ENCODE measurements at places on chromosomes 7 and 10.

DNA sequence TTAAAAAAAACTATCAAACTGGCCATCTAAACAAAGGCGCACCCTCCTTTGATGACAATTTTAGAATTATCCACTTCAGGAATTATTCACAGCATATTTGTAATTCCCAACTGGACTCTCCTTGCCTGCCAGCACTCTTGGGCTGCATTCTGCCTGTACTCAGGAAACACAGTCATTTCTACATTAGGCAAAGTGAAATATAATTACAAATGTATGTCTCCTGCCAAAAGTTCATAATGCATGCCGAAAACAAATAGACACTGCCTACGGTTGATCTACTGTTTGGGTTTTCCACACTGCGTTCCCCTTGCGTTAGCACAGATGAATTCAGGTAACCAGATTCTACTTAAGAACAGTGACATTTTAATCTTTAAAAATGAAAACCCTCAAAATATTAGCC is 1.9 kb downstream of the HGF start:
- DNase-seq, result no peak

DNA sequence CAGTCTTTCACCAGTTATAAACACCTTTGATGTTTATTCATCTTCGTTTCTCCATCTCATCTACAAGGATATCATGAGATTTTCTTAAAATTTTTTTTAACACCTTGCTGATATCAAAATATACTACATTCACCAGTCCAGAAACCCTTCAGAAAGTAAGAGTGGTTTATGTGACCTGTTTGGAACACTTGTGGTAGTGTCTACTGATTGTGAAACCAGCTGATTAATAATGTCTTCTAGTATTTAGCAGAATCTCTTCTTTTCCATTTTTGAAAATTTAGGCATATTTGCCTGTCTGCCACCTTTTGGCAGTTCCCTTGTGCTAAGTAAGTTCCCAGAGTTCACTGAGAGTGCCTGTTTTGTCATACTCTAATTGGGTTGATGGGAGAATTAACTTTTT is 18.5 kb downstream of the DLD start:
- no peak for DNase-seq

- DNase-seq, result peak; percentile 4
Observed at GRCh38 chr10:132175907-132176581, 10.7 kb upstream of the DPYSL4 start.

DNA sequence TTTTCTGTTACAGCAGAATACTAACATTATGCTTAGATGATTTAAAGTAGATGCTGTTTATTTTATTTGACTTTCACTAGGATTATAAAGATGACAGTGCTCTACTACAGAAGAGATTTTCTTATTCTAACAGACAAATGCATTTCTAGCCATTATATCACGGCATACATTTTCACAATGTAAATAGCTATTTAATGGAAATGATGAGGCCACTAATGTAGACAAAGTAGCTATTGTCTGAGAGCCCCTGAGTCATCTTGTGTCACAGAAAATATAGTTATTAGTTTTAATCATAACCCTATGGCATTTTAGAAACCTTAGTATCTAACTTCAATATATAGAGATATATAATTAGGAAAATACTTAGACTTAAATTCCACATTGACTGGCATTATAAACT is 158.0 kb upstream of the AHR start:
- no peak for DNase-seq

- DNase-seq, result no peak
Observed at GRCh38 chr10:13909516-13910258, 322.9 kb downstream of the PRPF18 start.

DNA sequence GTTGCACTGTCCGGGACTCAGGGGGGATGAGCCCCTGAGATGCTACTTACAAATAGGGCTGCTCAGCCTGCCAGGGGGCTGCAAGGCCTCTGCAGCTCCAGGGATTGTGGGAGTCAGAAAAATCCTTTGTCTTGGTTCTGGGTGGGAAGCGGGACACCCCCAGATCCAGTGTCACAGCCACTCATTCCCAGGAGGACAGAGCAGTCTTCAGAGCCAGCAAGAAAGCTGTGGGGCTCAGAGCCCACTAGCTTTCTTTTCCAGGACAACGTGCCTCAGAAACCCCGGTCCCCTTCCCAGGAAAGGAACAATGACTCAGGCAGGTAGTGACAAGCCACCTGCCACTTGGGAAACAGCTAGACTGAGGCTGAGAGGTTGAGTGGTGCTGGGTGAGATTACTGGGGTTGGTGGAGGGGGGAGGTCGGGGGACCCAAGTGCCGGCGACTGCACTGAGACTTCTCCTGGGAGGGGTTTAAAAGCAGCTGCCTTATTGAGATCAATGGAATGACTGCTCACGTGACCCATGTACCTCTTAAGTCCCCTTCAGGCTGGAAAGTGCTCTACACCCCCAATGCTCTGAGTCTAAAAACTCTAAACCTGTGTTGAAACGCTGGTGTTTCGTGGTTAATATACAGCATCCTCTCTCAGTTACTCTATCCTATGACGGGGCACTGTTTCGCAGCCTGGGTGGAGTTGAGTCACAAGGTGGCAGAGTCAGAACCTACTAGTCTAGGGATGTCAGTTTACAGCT is 123.6 kb downstream of the UBE2H start:
- peak; percentile 55 for DNase-seq

DNA sequence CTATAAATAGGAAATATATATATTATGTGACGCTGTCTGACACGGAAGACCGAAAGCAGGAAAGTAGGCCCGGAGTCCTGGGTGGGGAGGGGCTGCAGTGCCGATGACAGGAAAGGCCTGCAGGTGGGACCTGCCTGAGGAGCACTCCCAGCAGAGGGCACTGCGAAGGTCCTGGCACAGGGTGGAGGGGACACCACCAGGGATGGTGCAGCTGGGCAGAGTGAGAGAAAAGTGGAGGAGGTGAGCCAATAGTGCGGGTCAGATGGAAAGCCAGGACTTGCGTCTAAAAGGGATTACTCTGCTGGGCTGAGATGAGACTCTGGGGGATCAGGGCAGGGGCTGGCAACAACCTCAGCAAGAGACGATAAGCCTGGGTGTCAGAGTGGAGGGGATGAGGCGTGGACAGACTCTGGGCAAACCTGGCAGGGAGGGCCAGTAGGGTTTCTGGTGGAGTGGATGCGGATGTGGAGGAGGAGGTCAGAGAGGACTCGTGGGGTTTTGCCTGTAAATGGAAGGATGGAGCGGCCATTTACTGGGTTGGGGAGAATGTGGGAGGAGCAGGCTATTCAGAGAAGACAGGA is 118.2 kb upstream of the ZNF746 start:
- DNase-seq, result peak; percentile 20

- no peak for DNase-seq
Observed at GRCh38 chr7:89247207-89247606, 451.7 kb upstream of the TEX47 start.

DNA sequence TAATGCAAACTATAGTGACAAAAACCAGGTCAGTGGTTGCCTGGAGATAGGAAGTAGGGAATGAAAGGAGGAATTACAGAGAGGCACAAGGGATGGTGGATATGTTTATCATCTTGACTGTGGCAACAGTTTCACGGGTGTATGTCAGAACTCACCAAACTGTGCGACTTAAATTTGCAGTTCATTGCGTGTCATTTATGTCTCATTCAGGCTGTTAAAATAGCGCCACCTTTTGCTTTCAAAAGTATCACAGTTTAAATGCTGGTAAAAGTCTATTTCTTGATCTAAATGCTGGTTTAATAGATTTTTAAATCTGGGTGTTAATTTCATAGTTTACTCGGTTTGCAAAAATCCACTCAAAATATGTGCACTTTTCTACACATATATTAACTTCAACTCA is 51.0 kb downstream of the PTTG1IP2 start:
- no peak for DNase-seq

GRCh38 chr10:1168763-1169162 is 112.6 kb downstream of the WDR37 start:
- no peak for DNase-seq

DNA sequence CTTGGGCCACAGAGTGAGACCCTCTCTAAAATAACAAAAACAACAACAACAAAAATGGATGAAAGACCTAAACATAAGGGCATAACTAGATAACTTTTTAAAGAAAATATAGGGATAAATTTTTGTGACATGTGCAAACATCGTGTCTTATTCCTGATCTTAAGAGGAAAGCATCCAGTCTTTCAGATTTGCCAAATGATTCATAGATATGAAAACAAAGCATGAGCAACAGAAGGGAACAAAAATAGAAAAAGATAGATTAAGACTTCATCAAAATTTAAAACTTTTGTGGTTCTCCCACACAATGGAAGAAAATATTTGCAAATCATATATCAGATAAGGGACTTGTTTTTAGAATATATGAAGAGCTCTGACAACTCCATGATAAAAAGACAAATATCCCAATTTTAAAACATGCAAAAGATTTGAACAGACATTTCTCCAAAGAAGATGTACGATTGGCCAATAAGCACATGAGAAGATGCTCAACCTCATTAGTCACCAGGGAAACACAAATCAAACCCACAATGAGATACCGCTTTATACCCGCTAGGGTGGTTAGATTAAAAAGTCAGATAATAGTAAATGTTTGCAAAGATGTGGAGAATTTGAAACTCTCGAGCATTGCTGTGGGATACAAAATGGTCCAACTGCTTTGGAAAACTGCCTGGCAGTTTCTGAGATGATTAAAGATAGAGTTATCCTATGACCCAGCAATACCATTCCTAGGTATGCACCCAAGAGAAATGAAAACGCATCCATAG is 20.3 kb downstream of the PPIF start:
- DNase-seq, result no peak

- no peak for DNase-seq
Observed at GRCh38 chr10:26557641-26558014, 119.5 kb downstream of the APBB1IP start.

Measured in NCI-H524 (cell line).